ENCODE measurements at places on chromosomes 1 and 21.
A peak's percentile ranks its signal among the peaks of the same experiment; 100 is the strongest.

DNA sequence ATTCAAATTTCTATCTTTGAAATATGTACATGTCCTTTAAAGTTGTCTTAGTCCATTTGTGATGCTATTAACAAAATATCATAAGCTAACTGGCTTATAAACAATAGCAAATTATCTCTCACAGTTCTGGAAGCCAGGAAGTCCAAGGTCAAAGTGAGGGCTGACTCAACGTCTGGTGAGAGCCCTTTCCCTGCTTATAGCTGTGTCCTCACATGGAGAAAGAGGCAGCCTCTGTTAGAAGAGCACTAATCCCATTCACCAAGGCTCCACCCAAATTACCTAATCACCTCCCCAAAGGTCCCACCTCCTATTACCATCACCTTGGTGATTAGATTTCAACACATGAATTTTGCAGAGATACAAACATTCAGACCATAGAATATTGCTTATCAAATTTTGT lies 450.1 kb upstream of the BEND5 start:
- DNase-seq, result no peak

DNA sequence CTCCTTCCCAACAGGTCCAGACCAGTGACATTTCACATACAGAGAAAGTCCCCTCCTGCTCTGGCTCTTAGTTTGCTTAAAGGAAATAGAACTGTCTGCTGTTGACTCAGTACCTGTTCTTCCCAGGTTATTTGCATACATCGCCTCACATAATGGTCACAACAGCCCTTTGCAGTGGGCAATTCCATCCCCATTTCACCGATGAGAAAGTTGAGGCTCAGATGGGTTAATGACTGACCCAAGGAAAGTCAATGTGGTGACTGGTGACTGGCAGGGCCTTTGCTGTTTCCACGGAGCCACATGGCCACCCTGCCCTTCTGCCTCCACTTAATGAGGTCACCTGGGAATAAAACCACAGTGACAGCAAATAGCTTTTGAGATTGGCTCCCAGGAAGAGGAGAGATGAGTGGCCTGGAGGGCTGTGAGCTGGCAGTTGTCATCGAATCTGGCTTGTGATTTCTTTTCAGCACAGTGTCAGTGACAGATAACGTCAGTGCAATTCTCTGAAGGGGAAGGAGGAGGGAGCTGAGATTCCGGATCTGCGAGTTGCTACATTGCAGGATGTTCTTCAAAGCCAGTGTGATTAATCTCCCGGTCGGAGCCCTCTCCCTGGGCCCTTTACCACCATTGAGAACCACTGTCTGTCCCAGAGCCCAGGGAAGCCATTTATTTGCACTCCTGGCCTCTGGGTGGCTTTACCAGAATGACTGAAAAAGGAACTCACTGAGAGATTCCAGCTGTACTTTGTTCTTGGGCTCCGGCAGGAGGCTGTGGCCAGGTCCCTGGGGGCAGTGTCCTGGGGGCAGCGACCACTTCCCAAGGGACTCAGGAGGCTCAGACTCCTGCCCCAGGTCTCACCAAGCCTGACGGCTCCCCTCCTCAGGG lies 117.2 kb downstream of the CNIH3 start:
- DNase-seq, result no peak

- peak; percentile 44 for DNase-seq
These were observed 88.6 kb downstream of the ZBTB18 start for GRCh38 chr1:244139655-244140054.

DNA sequence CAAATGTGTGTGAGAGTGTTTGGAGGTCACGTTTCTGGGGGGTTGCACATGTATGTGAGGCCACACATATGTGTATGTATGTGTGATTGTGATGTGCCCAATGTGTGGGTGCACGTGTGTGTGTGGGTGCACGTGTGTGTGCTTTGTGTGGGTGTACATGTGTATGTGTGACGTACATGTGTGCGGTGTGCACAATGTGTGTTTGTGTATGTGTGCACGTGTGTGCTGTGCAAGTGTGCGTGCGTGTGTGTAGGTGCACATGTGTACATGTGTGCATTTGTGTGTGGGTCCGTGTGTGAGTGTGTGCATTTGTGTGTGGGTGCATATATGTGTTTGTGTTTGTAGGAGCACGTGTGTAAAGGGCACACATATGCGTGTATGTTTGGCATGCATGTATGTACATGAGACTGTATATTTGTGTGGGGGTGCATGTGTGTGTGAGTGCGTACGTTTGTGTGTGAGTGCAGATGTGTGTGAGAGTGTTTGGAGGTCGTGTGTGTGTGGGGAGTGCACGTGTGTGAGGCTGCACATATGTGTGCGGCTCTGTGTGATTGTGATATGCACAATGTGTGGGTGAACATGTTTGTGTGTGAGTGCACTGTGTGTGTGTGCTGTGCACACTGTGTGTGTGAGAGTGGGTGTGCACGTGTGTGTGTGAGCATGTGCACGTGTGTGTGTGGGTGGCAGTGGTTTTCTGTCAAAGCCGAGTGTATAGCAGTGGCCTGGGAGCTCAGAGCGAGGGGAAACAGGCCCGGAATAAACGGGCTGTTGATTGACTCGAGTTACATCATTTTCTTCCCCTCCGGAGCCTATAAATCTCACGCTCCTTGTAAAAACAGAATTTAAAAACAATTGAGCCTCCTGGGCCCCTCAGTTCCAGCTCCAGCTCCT lies 132.7 kb upstream of the ARHGEF16 start:
- DNase-seq, result no peak

GRCh38 chr1:28306301-28306949 lies 22.4 kb upstream of the MED18 start:
- no peak for DNase-seq

GRCh38 chr1:32159189-32159588 lies 20.3 kb upstream of the TXLNA start:
- no peak for DNase-seq

All from dermis blood vessel endothelial cell (primary cell).